Stimulated activated CD4-positive, alpha-beta T cell treated with anti-CD3 and anti-CD28 coated beads, Interleukin-2, amount 100 ng/mL, for 24 hours (primary cell): ENCODE measurements at places on chromosomes 12 and 14.

DNA sequence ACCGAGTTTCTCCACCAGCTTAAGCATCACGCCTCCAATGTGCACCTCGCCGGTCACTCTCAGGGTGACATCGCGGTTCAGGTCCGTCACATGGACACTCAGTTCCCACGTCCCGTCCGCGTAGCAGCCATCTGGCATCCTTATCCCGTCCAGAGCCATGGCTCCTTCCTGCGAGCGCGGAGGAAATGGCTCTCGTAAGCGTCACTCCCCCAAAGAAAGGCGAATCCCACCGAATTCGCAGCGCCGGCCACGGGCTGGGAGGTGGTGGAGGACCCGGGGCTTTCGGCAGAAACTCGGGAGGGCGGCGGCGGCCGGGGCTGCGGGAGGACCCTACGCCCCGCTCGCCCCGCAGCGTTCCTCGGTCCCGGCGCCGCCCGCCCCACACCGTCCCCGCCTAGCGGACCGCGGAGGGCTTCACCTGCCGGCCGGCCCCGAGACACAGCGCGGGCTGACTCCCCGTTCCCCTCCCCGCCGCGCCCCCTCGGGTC, 396 bp downstream of the FERMT2 start:
- DNase-seq: peak; percentile 27

DNA sequence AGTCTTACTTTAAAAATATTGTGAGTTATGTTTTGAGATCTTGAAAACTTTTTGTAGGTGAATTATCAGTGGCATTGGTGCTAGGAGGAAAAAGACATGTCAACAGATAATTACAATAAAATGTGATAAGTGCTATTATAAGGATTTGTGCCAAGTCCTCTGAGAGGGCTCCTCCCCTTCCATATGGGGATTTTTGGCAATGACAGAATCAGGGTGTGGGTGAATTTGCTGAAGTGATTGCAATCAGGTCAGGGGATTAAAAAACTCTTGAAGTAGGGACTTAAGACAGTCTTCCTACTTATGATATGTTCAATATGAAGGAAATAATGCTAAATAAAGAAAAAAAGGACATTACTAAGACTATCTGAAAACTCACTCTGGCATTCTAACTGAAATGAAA, 122.5 kb downstream of the SLC15A5 start:
- DNase-seq: no peak

DNA sequence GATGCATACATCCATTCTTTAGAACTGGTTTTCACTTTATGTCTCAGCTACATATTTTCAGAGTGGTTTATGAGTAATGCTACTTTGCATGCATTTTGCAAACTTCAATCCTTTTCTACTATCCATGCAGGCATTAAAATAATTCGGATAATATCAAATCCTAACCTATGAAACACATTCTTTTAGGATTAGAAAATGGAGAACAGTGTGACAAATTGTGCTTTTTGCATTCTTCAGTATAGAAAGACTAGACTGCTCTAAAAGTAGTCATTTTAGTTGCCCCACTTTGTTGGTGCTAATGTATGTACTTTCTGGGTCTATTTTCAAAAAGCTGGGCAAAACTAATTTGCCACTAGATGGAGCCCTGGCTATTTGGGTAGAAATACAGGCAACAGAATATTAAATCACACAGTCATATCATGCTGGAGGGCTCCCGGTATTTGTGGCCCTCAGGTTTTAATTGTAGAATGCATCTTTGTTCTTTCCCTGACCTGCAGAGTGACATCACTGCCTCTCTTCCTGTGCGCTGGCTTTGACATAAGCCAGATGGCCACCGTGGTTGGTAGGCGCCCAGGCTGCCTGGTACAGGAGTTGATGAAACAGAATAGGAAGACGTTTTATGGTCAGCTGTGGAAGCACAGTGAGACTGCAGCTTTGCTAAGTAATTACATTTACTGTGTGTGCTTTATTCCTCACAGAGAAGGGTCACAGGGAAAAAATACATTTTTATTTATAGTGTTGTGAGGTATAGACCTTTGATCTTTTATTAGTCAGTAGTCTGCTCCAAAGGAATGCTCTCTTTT, 28.1 kb downstream of the MSRB3 start:
- no peak for DNase-seq

DNA sequence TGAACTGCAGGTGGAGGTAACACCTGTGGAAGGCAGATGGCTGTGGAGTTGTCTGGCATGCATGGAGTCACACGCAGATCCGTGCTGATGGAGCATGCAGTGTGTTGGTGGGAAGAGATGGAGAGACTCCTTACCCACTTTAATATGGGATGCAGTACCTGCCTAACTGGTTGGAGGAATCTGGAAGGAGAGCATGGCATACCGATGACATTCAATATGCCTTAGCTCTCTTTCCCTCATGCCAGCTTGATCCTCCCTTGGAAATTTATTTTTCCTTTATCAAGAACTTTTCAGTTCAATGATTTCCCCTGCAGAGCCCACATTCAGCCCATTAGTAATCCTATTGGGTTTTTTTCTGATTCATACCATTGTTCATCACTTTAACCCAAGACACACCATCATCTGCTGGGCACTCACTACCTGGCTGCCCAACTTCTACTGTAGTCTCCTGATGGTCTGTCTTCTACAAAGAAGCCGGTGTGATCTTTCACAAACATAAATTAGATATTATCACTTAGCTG, 25.9 kb upstream of the NR2C1 start:
- no peak for DNase-seq

- no peak for DNase-seq
Measured at GRCh38 chr12:50056639-50056976, 788 bp upstream of the ASIC1 start.

GRCh38 chr14:70027785-70028428, 148.7 kb downstream of the SMOC1 start:
- DNase-seq: peak; percentile 81

- DNase-seq: no peak
Measured at GRCh38 chr12:82880442-82880901, 193.8 kb downstream of the TMTC2 start.

DNA sequence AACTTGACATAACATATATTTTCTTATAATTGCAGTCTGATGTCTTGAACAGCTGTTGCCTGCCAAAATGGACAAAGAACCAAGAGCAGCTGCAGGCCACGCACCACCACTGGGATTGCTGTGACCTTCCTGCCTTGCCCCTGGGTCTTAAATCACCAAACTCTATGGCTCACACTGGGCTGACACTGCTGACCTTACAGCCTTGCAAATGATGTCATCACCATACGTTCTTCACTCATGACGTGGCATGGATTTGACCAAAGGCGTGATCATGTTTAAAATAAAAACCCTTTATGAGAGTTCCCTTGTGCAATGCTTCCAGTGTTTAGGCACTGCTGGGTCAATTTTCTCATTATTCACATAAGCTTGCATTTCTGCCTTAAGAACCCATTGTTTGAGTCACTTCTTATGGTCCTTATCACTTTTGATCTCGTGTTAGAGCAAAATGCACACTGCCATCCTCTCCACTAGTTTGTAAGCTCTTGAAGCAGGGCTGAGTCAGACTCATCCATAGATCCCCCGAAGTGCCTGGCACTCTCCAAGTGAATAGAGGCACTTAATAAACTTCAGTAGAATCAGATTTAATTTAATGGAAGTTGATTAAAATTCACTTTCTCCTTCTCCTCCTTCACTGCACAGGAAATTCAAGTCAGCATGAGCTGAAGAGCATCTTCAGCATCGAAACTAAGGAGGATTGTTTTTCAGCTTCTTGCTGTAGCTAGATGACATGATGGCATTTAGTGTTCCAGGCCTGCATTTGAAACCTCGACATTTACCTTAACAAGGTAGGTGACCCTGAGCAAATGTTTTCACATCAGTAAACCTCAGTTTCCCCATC, 132.4 kb upstream of the PZP start:
- no peak for DNase-seq

DNA sequence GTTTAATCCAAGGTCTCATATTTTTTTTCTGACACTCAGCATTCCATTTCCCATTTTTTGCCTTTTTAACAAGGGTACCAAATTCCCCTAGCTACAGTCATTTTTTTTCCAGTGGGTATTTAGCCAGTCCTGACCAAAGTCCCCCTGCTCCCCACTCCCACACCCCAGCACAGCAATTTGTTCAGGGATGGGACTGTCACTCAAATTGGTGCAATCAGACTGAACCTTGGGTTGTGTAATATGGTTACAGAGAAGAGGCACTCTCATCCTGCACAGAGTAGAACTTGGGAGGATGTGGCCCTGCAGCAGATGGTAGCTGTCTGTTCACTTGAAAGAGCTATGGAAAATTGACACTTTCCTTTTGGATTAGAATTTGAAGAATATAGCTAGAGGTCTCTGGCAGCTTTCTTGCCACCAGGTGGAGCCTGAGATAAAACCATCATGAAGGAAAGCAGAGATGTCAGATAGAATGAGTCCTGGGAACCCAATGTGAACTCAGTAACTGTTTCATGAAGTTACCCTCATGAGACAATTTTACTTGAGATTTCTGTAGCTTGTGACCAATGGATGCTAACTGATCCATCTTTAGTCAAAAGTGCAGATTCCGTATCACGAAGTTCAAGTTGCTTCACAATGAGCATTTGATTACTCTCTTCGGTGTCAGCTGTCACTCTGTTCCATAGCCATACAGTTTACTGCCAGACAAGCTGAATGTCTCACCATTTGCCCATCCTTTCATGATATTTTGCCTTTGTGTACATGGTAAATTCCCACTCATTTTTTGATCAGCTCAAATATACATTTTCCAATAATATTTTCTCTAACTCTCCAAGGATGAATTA, 394.0 kb upstream of the SYT1 start:
- no peak for DNase-seq

DNA sequence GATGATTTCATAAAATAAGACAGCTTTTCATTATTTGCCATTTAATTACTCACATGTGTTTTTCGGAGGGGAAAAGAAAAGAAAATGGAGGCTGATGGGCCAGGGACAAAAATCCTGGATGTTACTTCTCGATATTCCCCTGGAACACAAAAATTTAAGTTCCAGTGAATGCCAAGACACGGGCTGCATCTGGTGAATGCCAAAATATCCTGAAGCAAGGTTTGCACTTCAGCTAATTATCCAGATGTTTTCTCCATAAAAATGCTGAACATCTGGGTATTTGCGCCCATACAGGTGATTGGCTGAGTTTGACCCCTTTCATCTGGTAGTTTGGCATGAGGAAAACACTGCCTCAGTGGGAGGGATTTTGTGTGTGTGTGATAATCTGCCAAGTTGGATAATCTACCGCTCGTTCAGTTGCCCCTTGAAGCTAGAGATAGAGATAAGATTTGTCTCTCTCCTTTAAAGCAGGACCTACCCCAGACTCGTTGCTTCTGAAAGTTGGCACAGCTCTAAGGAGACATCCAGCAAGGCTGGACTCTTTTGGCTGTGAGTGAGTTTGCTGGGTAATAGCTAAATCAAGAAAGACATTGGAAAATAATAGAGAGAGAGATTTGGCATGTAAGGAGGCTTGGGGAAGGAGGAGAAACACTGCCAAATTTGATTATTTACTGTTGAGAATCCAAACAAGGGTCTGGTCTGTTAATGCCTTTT, 390.0 kb downstream of the EGLN3 start:
- no peak for DNase-seq

DNA sequence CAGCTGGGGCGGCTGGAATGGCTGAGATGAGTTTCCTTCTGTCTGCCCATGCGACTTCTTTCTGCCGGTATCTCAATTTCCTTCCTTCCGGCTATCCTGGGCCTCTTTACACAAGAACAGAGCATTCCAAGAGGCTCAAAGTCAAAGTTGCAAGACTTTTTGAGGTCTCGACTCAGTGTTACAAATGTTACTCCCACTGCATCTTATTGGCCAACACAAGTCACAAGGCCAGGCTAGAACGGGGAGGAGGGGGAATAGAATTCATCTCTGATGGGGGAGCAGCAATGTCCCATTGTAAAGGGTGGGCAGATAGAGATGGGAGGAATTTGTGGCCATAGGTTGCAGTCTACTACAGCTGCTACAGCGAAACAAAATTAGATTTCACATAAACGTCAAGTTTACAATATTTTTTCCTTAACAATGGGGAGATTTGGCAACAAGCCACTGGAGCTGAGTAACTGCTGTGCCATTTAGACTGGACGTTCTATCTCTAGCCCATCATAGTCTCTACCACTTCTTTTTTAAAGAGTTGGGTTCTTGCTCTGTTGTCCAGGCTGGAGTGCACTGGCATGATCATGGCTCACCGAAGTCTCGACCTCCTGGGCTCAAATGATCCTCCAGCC, 9.5 kb upstream of the NYNRIN start:
- DNase-seq: no peak

GRCh38 chr14:71387753-71388152, 480.5 kb downstream of the PCNX1 start:
- DNase-seq: no peak

DNA sequence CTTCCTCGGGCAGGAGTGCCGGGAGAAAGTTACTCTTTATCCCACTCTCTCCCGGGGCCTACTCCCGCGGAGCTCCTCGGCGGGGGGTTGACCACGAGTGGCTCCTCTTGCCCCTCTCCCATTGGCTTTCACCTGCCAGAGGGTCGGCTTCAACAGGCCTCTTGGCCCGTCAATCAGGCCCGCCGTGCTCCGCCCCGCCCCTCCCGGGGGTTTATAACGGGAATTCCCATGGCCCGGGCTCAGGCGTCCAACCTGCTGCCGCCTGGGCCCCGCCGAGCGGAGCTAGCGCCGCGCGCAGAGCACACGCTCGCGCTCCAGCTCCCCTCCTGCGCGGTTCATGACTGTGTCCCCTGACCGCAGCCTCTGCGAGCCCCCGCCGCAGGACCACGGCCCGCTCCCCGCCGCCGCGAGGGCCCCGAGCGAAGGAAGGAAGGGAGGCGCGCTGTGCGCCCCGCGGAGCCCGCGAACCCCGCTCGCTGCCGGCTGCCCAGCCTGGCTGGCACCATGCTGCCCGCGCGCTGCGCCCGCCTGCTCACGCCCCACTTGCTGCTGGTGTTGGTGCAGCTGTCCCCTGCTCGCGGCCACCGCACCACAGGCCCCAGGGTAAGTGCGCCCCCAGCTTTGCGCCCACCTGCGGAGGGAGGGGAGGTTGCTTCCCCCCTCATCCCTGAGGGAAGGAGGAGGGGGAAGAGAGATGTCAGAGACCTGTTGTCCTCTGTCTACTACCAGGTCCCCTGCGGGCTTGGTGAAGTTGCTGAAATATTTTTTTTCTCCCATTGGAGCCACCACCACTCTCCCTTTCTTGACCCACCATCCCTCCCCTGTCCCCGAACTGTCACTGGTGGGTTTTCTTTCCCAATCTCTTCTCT, at the start of gene SMOC1:
SMOC1 (plus strand) TSS at position 242 of the 869 bp plus-strand sequence; CDS start at position 505, 263 bp downstream.
- peak; percentile 66 for DNase-seq

- DNase-seq: no peak
Measured at GRCh38 chr12:48873096-48873495, 7.4 kb upstream of the RND1 start.

GRCh38 chr12:98595243-98595988, 1.9 kb downstream of the SLC25A3 start:
- DNase-seq: no peak

- DNase-seq: no peak
Measured at GRCh38 chr12:132399092-132400010, 70.0 kb upstream of the GALNT9 start.

- DNase-seq: no peak
Measured at GRCh38 chr14:54947230-54947629, 44.6 kb upstream of the GCH1 start.

- no peak for DNase-seq
Measured at GRCh38 chr12:100211698-100212097, 11.1 kb downstream of the ACTR6 start.
